ENCODE measurements at places on chromosomes 6 and 20.
A peak's percentile ranks its signal among the peaks of the same experiment; 100 is the strongest.

GRCh38 chr6:33431880-33432541 lies 12.1 kb downstream of the SYNGAP1 start:
- DNase-seq: no peak

GRCh38 chr20:50715694-50716093 lies 15.7 kb upstream of the PARD6B start:
- DNase-seq: no peak

GRCh38 chr20:58852543-58853271 lies at the start of gene GNAS:
Gene GNAS, plus strand, starts transcription at chr20:58852716.
- DNase-seq: peak; percentile 21

DNA sequence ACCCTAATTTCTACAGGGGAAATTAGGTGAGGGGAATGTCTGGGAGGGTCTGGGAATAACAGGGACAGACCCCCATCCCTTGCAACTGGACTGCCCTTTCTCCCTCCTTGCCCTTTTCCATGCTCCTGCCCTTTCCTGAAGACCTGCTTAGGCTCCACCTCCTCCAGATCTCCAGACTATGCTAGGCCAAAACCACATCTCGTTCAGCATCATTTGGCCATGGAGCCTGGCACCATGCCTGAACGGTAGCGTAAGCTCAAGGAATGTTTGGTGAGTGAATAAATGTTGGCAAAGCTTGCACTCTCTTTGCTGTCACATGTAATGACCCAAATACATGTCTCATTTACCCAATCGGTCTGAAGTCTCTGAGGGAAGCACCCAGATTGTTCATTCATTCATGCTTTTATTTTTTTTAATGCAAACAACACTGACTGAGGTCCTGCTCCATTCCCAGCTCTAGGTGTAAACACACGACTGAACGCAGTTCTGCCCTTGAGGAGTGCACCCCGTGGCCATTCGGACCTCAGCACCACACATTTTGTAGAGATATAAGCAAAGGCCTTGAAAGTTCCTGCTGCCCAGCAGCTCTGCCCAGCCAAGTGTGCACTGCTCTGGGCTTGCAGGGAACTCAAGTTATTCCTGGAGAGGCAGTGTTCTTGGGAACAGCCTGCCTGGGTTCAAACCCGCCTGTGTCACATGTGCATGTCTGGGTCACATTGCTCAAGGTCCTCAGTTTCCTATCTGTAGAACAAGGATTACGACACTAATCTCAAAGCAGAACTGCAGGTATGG lies 1.1 kb upstream of the GRM4 start:
- no peak for DNase-seq

DNA sequence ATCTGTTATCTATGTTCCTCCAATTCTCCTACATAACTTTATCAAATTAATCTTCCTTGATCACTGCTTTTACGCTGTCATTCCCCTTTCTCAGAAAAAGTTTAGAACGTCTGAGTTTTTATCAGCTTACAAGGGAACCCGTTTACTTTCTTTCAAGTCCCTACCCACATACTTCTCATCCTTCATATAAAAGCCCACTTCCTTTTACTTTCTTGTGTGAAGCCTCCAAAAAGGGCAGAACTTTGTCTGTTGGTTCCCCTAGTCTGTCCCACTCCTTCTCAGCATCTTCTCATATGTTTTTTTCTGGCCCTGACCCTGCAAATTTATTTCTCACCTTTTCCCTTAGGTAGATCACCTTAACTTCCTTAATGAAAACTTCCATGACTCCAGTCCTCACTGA lies 106.1 kb downstream of the TFAP2B start:
- no peak for DNase-seq

All from activated CD4-positive, CD25-positive, alpha-beta regulatory T cell (primary cell).